Activated naive CD8-positive, alpha-beta T cell treated with anti-CD3 and anti-CD28 coated beads for 36 hours (primary cell): ENCODE measurements at places on chromosomes 6 and 20. TPM values are rescaled to one million over a fixed set of nuclear protein-coding genes. Genes with fewer than 3 reads are reported as not detected.

GRCh38 chr20:5797843-5798462 is 47.8 kb downstream of the SHLD1 start:
- H3K36me3 ChIP-seq: peaks cover 2% of the 10 kb centered on the region
- no peaks in the 10 kb centered on the region for H3K27me3 ChIP-seq
- H3K4me3 ChIP-seq: no peak overlapping the region

- no peak overlapping the region for H3K4me3 ChIP-seq
- H3K36me3 ChIP-seq: no peaks in the 10 kb centered on the region
- H3K27ac ChIP-seq: no peak overlapping the region
- DNase-seq: no peak
These were observed 7.7 kb downstream of the OPN5 start for GRCh38 chr6:47789553-47789952.

GRCh38 chr6:161091151-161091550 is 99.6 kb downstream of the MAP3K4 start:
- no peaks in the 10 kb centered on the region for H3K27me3 ChIP-seq
- H3K4me3 ChIP-seq: no peak overlapping the region
- H3K27ac ChIP-seq: no peak overlapping the region
- DNase-seq: no peak
- peaks cover 11% of the 10 kb centered on the region for H3K36me3 ChIP-seq
- H3K4me1 ChIP-seq: no peaks in the 10 kb centered on the region

DNA sequence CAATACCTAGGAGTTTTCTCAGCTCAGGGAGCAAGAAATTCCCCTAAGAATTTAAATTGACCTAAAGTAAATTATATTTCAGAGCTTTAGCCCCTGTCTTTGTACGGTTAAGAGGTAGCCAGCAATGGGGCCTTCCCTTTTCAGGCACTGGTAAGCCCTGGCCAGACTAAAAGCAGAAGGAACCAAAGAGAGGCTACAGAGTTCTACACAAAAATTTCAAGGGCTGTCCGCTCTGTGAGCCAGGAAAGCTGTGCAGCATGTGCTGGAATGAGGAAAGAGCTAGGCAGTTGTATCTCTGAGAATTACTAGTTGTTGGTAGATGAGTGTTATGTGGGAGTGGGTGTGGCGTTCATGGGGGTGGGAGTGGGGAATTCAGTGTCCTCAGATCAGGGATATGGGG is 96.3 kb upstream of the MAFB start:
- H3K4me1 ChIP-seq: no peaks in the 10 kb centered on the region
- no peaks in the 10 kb centered on the region for H3K36me3 ChIP-seq
- no peak for DNase-seq
- no peak overlapping the region for H3K4me3 ChIP-seq

DNA sequence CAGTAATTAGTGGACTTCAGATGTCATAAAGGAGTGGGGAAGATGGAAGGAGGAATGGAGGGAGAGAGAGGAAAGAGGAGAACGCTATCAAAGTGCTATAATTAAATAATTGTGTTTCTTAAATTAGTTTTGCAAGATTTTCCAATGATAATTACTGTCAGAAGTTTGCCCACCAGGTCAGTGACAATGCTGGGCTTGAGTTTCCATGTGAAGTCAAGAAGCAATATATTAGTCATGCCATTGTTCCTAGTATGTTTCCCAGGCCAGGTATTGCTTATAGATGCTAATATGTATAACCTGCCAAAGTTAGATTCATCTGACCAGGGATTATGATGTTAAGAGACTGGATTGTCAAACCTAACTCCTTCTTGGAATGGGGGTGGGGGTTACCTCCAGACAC is 131.9 kb downstream of the GJA10 start:
- DNase-seq: no peak
- peaks cover 75% of the 10 kb centered on the region for H3K4me1 ChIP-seq
- H3K27me3 ChIP-seq: no peaks in the 10 kb centered on the region

DNA sequence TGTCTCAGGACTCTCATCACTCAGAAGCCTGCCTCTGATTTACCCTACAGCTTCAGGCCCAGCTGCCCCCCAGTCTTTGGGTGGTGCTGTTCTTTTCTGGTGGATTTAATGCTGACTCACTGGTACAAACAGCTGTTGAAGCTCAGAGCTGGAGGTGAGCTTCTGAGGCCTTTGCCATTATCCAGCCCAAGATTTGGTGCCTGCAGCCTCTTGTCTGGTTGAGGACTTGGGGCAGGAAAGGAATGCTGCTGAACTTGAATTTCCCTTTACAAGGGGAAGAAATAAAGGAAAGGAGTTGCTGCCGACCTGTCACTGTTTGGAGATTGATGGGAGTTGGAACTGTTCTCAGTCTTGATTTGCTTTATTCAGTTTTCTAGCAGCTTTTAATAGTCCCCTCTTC is 19.8 kb downstream of the ABCF1 start:
- DNase-seq: no peak
- H3K27ac ChIP-seq: peak overlapping the region; percentile 32
- no peaks in the 10 kb centered on the region for H3K27me3 ChIP-seq
- peaks cover 28% of the 10 kb centered on the region for H3K36me3 ChIP-seq

DNA sequence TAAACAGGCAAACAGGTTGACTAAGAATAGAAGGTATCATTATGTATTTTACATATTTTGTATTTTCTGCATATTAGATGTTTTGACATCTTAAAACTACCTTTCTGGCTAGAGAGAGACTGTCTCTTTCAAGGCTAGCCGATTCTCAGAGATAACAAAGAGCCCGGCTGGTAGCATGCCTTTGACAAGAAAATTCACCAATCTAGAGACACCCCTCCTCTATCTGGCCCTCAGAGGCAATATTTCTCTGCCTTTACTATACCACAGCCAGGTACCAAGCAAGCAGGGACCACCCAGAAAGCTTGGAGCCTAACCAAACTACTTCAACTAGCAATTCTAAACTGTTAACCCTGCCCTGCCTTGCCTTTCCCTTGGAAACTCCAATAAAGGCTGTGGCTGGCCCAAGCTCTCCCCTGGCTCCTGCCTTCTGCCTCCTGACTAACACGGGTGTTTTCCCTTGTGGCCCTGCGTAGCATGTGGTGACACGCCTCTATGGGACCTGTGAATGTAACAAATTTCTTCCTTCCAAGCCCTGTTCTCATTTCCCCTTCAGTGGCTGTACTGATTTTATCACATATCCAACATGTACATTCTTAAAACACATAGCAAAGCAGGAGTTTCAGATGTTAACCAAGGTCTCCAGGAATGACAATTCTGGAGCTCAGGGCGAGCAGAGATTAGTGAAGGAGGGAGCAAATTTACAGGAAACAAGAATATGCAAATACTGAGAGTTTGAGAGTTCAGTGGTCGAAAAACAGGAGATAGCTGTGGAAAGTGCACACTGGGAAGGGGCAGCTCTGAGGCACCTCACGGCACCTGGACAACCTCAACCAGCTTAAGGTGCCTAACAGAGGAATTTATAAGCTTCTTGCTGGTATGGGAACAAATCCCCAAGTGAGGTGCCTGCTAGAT is 120.8 kb downstream of the BACH2 start:
- H3K27me3 ChIP-seq: no peaks in the 10 kb centered on the region
- peak; percentile 78 for DNase-seq
- H3K4me1 ChIP-seq: peaks cover 72% of the 10 kb centered on the region

GRCh38 chr6:168992446-168993144 is 261.1 kb downstream of the THBS2 start:
- no peak overlapping the region for H3K27ac ChIP-seq
- H3K36me3 ChIP-seq: no peaks in the 10 kb centered on the region
- no peak overlapping the region for H3K4me3 ChIP-seq
- no peaks in the 10 kb centered on the region for H3K4me1 ChIP-seq
- no peaks in the 10 kb centered on the region for H3K27me3 ChIP-seq
- no peak for DNase-seq

- no peak overlapping the region for H3K27ac ChIP-seq
- H3K36me3 ChIP-seq: peaks cover 4% of the 10 kb centered on the region
- H3K4me1 ChIP-seq: peaks cover 8% of the 10 kb centered on the region
- peaks cover 5% of the 10 kb centered on the region for H3K27me3 ChIP-seq
- H3K4me3 ChIP-seq: no peak overlapping the region
These were observed 124.5 kb upstream of the GJE1 start for GRCh38 chr6:142008016-142008735.

DNA sequence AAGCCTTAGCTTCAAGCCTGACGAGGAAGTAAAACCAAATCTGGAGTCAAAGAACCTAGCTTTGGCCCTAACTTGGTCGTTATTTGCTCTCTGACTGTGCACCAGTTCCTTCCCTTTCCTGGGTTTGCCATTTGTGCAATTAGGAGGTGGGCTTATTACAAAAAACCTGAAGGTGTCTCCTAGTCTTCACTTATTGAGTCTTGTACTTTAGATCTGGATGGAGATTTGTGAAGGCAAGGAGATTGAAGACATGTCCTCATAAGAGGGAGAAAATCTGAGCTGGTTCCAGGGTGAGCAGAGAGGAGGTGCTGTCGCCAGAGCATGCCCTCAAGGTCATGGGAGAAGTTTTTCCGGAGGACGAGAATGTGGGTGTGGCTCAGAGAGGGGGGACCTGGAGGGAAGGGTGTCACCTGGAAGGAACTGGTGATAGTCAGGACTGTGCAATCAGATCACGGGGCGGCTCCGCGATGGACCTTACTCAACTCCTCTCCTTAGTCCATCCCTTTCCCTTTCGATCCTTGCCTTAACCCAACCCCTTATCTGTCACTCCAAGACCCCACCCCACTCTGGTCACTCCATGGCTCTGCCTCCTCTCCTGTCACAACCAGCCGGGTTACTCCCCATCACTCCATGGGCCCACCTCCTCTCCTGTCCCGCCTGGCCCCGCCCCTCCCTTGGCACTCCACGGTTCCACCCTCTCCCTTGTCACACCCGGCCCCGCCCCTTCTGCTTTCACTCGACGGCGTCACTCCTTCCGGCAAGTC is 588 bp upstream of the ACSS2 start:
- no peaks in the 10 kb centered on the region for H3K27me3 ChIP-seq
- peaks cover 4% of the 10 kb centered on the region for H3K36me3 ChIP-seq
- H3K4me1 ChIP-seq: peaks cover 49% of the 10 kb centered on the region
- H3K27ac ChIP-seq: peak overlapping the region; percentile 71
- H3K4me3 ChIP-seq: peak overlapping the region; percentile 87
- DNase-seq: no peak

DNA sequence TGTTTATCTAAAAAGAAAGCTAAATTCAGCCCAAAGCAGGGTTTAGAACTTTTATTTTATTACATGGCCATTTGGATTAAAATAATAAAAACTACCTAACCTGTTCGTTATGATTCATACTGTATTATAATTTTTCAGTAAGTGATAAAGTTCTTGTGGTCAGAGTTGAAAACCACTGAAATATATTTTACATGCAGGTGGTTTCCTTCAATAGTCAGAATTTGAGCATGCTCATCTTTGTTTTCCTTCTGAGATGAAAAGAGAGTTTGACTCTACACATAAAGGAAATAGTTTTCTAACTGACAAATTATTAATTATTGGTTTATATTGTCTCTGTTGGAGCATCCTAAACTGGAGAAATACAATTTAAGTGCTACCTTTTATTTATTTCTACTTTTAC is 114.0 kb upstream of the FKBP1C start:
- no peaks in the 10 kb centered on the region for H3K4me1 ChIP-seq
- H3K4me3 ChIP-seq: no peak overlapping the region
- H3K27ac ChIP-seq: no peak overlapping the region
- DNase-seq: no peak
- H3K36me3 ChIP-seq: no peaks in the 10 kb centered on the region

DNA sequence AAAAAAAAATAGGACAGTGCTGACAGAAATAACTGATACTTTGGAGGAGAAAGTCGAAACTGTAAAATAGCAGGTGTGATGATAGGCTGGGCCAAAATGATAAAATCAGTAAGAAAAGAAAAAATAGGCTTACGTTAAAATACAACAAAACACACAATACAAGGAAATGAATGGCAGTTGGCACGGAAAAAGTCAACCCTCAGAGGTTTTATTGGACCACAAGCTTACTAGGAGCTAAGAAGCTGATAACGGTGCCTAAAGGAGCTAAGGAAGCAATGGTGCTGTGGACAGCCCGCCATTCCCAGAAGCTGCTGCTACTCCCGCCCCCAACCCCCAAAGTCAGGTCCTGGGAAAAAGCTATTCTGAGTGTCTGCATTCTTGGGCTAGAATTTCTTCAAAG is 55.9 kb upstream of the RNF146 start:
- H3K4me3 ChIP-seq: no peak overlapping the region
- H3K4me1 ChIP-seq: no peaks in the 10 kb centered on the region
- no peak overlapping the region for H3K27ac ChIP-seq
- DNase-seq: no peak

DNA sequence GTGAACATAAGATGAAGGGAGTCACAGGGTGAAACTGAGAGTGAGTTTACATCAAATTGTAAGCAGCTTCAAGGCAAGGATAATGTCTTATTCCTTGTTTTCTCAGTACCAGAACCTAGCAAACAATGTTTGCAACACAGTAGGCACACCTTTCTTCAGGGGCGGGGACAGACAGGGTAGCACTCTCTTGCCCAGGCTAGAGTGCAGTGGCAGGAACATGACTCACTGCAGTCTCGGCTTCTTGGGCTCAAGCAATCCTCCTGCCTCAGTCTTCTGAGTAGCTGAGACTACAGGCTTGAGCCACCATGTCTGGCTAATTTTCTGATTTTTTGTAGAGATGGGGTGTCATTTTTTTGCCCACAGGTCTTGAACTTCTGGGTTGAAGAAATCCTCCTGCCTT is 299.8 kb downstream of the CD83 start:
- no peak overlapping the region for H3K27ac ChIP-seq
- H3K36me3 ChIP-seq: no peaks in the 10 kb centered on the region
- no peak for DNase-seq
- no peaks in the 10 kb centered on the region for H3K27me3 ChIP-seq
- no peaks in the 10 kb centered on the region for H3K4me1 ChIP-seq

- DNase-seq: no peak
- no peaks in the 10 kb centered on the region for H3K36me3 ChIP-seq
- no peak overlapping the region for H3K4me3 ChIP-seq
- H3K27me3 ChIP-seq: peaks cover 12% of the 10 kb centered on the region
- H3K4me1 ChIP-seq: no peaks in the 10 kb centered on the region
These were observed 46.3 kb upstream of the CDH4 start for GRCh38 chr20:61205769-61206168.

DNA sequence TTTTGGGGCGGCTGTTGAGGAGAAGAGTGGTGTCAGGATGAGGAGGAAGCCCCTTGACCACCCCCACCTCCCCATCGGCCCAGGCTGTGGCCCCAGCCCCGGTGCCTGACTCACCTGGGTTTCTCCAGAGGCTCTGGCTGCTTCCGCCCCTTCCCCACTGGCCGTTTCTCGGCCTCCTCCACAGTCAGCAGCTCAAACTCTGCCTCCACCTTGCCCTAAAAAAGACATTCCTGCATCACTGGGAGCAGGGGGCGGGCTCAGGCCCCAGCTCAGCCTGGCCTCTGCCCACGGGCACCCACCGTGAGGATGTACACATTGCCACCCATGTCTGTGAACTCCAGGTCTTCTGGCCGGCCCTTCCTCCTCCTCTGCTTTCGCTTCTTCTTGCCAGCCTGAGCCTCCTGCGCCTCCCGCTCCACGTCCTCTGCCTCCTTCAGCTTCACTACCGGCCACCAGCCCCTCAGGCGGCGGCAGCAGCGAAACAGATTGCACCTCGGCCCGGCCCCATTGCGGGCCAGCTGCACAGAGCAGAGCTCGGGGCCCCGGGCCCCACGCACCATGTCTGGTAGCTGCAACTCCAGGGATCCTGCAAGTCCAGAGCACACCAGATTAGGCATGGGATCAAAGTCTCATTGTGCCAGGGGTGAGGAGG is 17.3 kb downstream of the ERGIC3 start:
- H3K36me3 ChIP-seq: no peaks in the 10 kb centered on the region
- H3K4me1 ChIP-seq: no peaks in the 10 kb centered on the region
- no peak for DNase-seq

The NUP43 gene
- total RNA-seq: 83.8 TPM
